ENCODE measurements at places on chromosomes 5 and 9.
A peak's percentile ranks its signal among the peaks of the same experiment; 100 is the strongest.

DNA sequence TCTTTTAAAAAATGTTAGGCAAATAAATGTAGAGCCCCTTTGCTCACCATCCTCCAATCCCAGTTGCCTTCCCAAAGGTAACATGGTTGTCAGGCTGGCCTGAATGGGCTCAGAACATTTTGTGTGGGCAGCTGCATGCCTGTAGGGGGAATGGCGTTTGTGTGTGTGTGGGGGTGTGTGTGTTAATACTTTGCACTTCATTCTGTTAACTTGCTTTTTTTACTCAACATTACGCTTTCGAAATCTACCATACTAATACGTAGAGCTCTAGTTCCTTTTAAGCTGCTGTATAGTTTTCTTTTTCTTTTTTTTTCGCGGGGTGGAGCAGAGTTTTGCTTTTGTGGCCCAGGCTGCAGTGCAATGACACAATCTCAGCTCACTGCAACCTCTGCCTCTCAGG lies 14.0 kb downstream of the MYOZ3 start:
- no peak for DNase-seq

GRCh38 chr5:56339732-56340131 lies 106.6 kb upstream of the ANKRD55 start:
- no peak for DNase-seq

DNA sequence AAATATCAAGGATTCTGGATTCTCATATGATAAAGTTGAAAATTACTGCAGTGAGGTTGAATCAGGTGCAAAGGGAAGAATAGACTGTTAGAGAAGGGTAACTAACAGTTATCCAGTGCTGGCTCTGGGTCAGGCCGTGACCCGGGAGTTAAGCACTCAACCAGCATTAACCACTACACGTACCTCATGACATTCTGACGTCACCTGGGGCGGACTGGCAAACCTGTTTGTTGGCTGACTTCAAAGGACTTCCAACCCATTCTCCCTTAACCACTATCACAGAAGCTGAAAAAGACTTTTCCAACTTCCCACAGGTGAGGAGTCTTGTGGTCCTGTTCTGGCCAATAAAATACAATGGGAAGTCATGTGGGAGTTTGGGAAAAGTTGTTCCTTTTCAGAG lies 268.9 kb downstream of the ENC1 start:
- no peak for DNase-seq

DNA sequence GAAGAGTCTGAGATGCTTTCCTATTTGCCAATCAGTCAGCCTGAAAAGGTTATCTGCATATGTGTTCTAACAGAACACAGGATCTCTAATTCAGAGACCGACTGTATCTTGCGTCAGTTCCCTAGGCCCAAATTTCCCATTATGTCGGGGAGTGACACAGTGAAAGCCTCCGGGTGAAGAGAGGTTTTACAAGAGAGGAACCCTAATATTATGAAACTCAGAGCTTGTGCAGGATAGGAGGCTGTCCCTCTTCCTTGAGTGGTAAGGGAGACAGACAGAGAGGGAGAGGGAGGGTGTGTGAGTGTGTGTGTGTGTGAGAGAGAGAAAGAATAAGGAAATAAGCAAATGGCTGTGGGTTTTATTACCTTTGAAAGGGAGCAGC lies 1.9 kb downstream of the CD14 start:
- no peak for DNase-seq

GRCh38 chr9:84819491-84819991 lies 150.0 kb downstream of the NTRK2 start:
- no peak for DNase-seq

DNA sequence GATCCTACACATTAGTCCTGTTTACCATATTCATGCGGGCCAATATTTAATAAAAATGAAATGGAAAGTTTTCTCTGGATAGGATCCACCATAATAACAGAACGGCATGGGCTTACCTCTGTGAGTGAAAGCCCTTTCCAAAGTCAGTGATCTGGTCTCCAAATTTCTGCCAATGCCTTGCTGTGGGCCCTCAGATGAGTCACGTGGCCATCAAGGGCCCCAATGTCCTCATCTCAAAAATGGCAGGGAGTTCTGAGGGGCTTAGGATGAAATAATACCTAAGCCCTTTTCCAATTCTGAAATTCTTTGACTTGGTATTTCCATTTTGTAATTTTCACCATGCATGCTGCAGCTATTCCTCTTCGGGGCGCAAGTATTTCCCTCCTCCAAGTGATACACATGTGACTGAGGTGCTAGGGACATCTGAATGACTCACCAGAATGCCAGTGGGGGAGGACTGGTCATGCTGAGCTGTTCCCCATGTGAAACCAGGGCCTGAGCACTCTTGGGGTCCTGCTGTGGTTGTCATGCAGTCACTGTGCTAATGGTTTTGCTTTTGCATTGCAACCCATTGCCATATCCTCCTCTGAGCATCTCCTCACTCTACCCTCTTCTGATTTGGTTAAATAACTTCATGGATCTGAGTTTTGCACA lies 35.0 kb downstream of the ITK start:
- DNase-seq = no peak

GRCh38 chr5:95649842-95650620 lies 3.5 kb downstream of the RFESD start:
- DNase-seq = no peak

DNA sequence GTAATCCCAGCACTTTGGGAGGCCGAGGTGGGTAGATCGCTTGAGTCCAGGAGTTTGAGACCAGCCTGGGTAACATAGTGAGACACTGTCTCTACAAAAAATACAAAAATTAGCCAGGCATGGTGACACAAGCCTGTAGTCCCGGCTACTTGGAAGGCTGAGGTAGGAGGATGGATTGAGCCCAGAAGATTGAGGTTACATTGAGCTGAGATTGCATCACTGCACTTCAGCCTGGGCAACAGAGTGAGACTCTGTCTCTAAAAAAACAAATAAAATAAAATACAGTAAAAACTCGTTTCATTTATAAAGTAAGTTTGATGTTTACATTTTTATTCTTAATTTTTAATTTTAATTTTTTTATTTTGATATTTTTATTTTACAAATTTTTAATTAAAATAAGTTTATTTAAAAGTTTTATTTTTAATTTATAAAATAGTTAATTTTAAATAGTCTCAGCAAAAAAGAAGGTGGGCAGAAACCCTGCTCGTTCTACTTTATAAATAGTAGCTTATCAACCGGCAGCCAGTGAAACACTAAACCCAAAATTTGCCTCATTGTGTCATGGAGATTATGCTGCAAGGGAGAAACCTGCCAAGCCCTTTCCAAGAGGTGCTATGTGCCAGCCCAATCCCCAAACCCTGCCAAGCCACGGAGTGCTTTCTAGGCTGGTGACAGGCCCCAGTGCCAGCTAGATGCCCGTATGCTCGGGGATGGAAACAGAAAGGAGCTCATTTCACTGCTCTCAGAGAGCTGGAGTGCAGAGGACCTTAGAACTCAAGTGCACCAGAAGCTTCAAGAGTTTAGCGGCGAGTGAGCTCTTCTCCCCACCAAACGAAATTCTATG lies 38.9 kb downstream of the SERINC5 start:
- DNase-seq = peak; percentile 62

DNA sequence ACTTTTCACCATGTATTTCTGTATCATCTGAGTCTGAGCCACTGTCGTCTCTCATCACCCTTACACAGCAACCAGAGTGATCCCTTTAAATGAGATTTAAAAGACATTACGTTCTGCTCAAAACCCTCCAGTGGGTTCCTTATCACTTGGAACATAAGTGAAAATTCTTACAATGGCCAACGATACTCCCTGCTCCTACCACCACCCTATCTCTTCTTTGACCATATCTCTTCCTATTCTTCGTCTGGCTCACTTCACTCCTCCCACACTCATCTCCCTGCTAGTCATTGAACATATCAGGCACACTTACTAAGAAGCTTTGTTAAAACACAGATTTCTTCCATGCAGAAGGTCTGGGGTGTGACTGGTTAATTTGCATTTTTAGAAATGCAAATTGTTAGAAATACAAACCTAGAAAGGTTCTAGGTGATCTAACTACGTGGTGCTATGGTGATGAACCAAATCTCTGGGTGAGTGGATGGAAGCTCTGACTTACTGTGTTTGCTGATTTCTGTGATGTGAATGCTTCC lies 166.6 kb upstream of the CD180 start:
- DNase-seq = no peak

DNA sequence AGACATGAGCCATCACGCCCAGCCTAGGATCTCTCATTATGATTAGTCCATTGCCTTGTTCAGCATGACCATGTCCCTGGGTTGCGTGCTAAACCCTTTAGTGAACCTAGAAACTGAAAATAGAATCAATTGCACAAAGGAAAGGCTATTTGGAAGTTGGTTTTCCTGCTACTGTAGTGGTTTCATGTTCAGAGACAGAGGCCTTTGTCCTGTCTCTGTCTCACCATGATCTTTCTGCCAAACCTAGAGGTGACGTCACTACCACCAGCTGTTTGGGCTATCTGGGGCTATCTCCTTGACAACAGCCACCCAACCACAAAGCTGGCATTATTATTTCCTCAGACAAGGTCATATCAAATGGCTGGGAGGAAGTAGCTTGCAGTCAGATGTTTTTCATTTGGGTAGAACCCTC lies 4.0 kb upstream of the CDK5RAP2 start:
- peak; percentile 71 for DNase-seq

DNA sequence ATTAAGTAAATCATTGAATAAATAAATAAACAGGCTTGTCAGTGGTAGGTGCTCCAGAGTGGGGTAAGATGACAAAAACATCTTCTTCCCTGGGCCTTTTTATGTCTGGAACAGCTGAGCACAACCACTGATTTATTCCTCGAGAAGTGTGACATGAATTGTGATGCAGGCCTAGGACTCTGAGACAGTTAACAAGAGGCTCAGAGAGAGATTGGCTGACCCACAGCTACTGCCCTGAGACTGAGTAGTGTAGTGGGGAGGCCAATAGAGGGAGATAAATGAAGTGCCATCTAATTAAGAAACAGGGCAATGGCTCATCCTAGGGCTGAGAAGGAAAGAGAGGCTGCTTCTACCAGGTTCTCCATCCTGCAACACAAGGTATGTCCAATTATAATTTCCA lies 369.3 kb upstream of the TRPC7 start:
- no peak for DNase-seq

DNA sequence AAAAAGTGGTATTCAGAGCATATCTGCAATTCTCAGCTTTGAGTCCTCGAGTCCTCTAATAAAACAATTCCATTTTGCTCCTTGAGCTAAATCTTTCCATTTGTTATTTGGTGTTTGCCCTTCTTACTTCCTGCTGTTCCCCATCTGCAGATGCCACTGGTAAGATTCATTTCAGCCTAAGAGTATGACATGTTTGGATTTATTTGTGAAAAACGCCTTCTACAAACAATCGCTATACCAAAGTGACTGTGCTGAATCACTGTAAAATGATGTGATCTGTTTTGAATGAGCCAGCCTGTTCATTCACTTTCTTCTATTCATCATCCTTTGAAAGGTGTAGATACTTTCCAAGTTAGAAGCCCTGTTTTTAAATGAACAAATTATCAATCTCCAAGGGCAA lies 27.7 kb downstream of the KCTD16 start:
- DNase-seq = no peak

DNA sequence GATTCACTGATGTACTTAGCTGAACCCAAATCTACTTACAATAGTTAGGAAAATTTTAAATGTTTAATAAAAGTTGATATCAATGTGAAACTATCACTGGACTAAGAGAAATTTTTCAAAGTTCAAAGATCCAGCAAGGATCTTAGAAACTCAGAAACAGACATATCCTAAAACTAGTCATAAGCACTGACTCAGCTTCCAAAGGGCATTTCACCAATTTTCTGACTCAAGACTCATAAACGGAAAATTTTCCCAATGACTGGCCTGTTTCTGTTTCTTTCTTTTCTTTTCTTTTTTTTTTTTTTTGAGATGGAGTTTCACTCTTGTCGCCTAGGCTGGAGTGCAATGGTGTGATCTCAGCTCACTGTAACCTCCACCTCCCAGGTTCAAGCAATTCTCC lies 66.6 kb downstream of the CDC14B start:
- no peak for DNase-seq

DNA sequence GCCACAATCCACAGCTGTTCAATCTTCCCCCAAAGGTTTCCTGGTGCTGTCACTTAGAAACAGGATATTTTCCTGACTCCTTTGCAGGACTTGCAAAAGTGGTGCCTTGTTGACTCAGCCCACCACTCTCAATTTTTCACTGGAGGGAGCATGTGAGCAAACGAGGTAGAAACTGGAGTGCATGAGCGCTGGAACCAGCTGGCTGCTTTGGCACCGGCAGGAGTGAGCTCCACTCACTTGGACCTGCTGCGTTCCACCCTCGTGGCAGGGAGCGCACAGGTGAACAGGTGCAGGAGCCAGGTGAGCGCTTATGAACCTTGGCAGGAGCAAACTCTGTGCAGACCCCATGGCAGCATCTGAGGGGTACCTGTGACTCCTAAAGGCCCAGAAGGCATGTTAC lies 364.1 kb upstream of the RORB start:
- DNase-seq = no peak

DNA sequence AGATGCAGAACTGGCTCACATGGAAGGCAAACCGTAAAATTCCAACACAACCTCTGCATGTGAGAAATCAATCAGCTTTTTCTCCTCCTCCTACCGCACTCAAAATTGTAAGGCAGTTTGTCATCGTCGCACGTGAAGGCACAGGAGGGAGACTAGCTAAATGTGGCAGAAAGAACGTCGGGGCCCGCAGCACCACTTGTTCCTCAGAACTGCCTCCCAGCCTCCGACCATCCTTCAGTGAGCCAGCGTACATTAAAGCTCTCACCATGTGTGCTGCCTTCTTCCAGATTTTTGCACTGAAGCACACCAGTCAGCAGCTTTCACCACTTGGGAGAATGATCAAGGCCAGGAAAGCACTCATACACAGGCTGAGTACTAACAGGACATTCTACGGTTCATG lies 105.9 kb downstream of the RFX3 start:
- no peak for DNase-seq

Measured in Jurkat, Clone E6-1 (cell line).